ENCODE measurements at places on chromosomes 1 and 21.

DNA sequence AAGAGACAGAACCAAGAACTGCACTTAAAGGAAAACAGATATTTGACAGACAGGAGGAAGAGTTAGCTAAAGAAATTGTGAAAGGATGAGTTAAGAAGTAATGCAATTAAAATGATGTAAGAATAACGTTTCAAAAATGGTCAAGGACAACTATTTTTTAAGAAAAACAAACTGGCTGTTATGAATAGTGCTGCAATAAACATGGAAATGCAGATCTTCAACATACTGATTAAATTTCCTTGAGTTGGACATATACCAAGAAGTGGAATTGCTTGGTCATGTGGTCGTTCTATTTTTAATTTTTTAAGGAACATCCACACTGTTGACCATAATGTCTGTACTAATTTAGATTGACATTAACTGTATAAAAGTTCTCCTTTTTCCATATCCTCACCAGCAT, 23.1 kb upstream of the PHTF1 start:
- no peak for DNase-seq

GRCh38 chr1:182587666-182588499, 1.2 kb downstream of the RNASEL start:
- no peak for DNase-seq

DNA sequence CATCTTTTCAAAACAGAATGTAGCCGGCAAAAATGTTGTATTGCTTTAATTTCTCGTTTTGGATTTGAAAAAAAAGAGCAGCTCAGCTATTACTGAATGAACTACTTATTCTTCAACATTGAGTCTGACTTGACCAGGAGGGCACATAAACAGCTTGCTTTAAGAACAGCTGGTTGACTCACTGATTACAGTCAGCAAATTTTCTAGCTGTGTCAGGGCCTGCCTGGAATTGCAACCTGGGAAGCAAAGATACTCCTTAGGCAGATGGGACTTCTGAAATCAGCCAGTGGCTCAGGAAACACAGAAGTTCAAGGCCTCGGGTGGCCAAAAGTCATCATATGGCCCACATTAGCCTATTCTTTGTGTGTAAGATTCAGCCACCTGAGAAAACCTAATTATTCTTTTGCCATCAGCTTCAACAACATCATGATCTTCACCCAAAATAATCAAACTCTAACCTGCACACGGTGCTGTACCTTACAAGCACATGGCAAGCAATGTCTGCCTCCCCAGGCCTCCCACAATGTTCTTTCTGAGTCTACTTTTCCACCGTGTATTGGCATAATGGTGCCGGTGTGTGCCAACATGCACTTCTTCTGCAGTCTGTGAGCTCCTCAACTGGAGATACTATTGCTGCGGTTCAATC, 307.2 kb downstream of the HHIPL2 start:
- no peak for DNase-seq

GRCh38 chr1:245917403-245917802, 589.7 kb downstream of the SMYD3 start:
- DNase-seq, result no peak

- DNase-seq, result no peak
Observed at GRCh38 chr1:232440325-232441035, 189.5 kb downstream of the SIPA1L2 start.

DNA sequence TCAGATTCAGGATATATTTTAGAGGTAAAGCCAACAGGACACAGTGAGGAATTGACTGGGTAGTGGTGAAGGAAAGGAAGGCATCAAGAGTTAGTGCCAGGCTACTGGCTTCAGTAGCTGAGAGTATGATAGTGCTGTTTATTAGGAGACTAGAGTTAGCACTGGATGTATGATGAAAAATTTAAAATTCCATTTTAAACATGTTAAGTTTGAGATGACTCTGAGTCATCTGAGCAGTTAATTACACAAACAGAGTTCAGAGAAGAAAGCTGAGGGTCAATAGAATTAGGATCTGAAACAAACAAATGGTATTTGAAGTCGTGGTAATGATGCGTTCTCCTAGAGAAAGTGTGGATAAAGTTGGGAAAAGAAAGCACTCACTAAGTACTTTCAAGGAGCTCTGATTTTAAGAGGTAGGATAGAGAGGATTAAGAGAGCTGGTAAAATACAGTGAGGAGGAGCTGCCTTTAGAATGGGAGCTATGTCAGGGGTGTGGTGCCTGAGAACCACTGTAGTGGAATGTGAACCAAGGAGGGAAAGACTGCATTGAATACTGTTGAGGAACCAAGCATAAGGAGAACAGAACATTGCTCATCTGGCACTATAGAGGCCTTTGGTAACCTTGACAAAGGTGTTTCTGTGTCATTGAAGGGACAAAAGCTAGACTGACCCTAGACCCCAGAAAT, 21.7 kb upstream of the SHCBP1L start:
- no peak for DNase-seq

- DNase-seq, result no peak
Observed at GRCh38 chr1:81305997-81306452, 494.7 kb upstream of the ADGRL2 start.

DNA sequence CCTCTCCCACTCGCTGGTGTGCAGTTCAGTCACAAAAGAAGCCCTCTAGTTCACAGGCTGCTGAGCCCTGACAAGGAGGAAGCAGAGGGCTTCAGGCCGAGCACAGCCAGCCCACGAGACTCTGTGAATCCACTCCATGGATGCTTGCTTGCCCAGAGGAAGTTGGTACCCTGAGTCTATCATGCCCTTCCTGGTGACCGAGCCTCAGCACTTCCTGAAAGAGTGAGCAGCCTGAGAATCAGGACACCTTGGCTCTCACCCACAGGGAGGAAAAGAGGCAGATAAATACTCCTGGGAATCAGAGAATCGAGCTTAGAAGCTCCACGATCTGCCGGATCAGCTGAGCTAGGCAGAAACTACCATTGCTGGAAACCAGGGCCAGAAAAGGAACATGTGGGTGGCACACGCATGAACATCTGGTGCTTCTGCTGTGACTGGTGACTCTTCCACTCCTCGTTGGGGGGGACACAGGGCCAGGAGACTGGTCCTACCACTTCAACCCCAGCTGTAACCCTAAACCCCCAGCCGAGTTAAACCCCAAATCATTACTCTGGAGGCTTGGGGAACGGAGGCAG, 376.3 kb upstream of the CAMK1G start:
- no peak for DNase-seq

DNA sequence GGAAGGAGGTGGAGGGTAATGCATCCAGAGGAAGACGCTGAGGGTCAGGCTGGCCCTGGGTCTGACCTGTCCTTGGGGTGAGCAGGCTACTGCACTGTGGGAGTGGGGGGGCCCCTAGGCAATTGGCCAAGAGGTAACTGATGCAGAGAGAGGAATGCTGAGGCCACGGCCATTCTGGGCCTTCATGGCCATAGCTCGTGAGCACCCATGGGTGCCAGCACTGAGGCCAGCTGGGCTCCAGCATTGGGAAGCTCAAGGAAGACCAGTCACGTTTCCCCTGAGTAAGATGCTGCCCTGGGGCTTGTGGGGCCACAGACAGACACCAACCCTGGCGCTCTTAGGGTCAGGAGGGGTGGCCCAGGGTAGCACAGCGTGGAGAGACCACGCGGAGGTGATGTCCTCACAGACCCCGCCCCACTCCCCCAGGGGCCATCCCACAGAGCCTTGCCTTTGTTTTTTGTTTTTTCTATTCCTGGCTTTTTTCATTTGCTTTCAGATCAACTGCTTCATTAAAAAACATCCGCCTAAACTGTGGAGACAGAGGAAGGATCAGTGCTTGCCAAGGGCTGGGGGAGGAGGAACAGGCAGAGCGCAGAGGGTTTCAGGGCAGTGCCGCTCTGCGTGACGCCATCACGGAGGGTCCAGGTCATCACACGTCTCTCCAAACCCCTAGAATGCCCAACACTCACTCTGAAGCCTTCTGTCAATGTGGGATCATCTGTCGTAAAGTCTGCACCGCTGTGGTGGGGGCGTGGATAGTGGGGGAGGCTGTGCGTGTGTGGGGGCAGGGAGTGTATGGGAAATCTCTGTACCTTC, 61.1 kb downstream of the SIK1 start:
- DNase-seq, result no peak
